CD8-positive, alpha-beta T cell (primary cell): ENCODE measurements at places on chromosomes 2 and 18.

GRCh38 chr2:134120733-134121630, 132.9 kb upstream of the MGAT5 start:
- DNase-seq, result peak; percentile 69

DNA sequence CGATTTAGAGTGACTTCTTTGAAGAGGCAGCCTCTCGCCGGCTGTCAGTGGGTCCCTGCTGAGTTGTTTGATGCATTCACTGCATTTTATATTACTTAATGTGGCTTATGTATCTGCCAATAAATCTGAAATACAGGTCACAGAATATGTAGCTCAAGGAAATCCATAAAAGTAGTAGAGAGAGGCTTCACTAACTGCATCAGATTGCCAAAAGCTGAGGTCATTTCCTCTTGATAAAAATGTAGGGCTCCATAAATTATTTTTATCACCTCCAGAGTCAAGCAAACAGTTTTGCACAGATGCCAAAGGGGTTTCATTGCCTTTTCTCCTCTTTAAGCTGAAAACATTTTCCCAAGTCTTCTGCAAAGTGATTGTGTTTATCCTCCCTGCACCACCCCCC, 36.5 kb upstream of the CCDC93 start:
- DNase-seq, result no peak

DNA sequence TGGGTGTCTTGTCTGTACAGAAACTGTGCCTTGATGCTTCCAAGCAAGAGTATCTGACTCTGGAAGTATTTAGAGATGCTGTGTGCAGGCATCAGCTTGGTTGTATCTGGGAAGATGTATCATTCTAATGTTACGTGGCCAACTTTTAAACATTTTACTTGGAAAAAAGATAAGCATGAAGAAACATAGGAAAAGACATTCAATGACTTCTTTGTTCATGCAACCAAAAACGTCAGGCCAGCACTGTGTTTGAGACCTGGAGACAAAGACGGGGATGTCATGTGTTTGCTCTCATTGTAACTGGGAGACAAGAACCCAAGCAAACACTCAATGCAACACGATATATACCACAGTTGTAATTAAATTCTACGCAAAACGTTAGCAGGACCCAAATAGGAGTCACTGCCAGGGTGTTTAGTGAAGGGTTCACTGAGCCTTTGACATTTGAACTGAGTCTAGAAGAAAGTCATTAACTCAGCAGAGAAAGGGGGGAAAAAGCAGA, 8.9 kb upstream of the SESTD1 start:
- DNase-seq, result no peak

DNA sequence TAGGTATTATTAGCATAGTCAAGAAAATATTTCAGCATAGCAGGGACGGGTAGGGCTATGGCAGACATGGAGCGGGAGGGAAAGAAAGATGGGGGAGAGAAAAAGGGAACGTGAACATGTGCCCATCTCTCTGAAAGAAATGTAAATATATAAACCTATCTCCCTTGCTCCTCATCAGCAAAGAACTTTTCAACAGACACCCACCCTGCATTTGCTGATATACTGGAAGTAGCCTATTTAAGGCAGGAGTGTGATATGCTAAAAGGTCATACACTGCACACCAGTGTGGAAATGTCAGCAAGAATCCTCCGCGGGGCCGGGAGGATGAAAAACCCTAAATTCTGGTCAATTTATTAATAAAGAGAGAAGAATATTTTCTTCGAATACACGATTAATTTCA, 1.7 kb downstream of the MBOAT2 start:
- no peak for DNase-seq

DNA sequence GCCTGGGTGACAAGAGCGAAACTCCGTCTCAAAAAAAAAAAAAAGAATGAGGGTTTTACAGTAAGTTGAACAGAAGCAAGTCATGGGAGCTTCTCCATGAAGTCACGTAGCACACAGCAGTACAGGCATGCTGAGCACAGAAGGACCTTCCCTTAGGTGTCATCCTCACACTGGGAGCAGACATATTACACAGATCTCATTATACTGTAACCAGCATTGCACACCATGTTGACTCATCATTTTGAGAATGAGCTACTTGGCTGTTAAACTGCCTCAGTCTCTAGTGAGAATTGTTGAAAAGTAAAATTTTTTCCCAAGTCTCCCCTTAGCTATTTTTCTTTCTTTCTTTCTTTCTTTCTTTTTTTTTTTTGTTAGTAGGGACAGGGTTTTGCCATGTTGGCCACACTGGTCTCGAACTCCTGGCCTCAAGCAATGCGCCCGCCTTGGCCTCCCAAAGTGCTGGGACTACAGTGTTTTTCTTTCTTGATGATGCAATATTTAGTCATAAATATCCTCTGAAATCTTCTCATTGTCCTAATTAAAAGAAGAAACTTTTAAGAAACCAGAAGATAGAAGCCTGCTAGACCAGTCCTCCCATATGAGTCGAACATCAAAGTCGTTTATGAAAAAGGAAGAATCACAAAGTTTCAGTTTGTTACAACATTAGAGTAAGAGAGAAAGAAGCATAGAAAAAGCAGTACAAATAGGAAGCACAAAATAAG, 37.9 kb upstream of the PPP1CB start:
- DNase-seq, result no peak

- DNase-seq, result no peak
Measured at GRCh38 chr18:8301427-8302172, 307.6 kb upstream of the RAB12 start.

DNA sequence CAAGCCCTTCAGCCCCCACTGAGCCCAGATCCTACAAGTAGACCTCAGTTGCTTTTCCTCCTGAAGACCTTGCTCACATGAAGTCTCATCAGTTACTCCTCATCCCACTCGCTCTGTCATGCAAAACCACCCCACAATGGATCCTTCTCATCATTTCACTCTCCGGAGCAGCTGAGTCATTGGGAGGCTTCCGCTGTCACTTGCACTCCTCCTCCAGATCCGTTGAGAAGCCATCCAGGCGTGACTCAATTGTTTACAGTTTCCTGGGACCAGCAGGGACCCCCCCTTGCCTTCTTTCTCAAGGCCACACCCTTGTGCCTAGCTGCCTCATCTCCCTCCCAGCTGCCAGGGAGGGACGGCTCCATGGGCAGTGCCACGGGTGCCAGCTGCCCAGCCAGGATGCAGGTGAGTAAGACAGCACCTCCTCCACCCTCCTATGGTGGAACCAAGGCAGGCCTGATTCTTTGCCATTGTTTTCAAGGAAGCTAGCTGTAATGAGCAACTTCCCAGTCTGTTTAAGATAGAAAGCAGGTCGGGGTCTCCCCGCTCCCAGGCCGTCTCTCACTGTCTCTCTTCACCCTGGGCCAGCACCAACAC, 16.3 kb downstream of the GPR55 start:
- no peak for DNase-seq
